ENCODE measurements at places on chromosomes 3 and 15.
A peak's percentile ranks its signal among the peaks of the same experiment; 100 is the strongest.

GRCh38 chr3:30084971-30085403 is 521.4 kb upstream of the TGFBR2 start:
- no peak for DNase-seq

- DNase-seq = no peak
These were observed 27.4 kb downstream of the MAP6D1 start for GRCh38 chr3:183797996-183798395.

- no peak for DNase-seq
These were observed 14.7 kb downstream of the CHD2 start for GRCh38 chr15:92914768-92915221.

DNA sequence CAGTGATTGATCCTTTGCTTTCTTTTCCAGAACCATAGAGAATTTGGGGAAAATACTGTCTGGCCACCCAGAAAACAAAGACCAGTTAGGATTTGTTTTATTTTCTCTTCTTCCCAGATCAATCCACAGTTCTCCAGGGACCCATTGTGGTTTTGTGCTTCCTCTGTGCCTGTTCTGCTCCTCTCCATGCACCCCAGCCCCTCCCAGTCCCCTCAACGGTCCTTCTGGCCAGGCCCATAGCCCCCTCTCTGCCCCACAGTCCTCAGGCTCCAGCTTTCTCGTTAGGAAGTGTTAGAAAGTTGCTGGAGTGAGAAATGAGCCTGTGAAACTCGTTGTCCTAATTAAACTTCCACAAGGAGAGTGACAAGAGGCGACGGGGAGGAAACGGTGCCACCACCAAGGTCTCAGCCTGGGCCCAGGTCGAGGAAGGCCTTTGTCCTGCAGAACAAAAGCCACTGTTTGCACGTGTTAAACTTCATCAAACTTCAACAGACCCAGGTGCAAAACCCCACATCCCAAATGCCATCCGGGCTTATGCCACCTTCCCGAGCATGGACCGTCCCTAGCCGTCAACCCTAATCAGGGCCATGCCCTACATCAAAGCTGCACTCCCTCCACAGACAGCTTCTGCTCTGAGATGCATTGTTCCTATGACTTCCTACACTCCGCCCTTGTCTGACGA is 18.7 kb upstream of the ALDH1A3 start:
- no peak for DNase-seq

DNA sequence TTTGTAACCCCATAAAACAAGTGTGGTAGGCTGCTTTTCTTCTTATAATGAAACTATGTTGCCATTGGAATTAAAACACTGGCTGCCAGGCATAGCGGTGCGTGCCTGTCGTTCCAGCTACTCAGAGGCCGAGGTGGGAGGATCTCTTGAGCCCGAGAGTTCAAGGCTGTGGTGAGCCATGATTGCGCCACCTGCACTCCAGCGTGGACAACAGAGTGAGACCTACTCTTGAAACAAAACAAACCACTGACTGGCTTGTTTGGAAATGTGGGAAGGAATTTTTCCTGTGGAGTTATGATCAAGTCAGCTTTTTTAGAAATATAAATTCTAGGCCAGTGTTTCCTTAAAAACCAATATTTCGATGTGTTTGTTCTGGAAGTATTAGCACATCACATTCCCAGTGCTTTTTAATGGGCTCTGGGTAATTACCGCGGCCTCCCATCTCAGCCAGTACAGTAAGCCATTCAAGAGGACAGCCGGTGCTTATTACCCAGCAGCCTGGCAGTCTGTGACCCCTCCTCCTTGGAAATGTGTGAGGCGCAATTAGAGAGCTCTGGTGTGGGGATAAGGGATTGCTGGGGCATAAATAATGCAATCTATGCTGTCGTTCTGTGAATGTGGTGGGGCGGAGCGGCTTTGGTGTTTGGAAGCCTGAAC is 58.3 kb upstream of the TRAK1 start:
- DNase-seq = no peak

GRCh38 chr15:76116138-76116885 is 56.5 kb downstream of the TMEM266 start:
- DNase-seq = no peak

- DNase-seq = no peak
These were observed 51.8 kb downstream of the IQSEC1 start for GRCh38 chr3:13021141-13022114.

GRCh38 chr3:116492379-116492778 is 47.1 kb upstream of the LSAMP start:
- DNase-seq = no peak

GRCh38 chr15:72237853-72238224 is 6.8 kb upstream of the PKM start:
- DNase-seq = no peak

DNA sequence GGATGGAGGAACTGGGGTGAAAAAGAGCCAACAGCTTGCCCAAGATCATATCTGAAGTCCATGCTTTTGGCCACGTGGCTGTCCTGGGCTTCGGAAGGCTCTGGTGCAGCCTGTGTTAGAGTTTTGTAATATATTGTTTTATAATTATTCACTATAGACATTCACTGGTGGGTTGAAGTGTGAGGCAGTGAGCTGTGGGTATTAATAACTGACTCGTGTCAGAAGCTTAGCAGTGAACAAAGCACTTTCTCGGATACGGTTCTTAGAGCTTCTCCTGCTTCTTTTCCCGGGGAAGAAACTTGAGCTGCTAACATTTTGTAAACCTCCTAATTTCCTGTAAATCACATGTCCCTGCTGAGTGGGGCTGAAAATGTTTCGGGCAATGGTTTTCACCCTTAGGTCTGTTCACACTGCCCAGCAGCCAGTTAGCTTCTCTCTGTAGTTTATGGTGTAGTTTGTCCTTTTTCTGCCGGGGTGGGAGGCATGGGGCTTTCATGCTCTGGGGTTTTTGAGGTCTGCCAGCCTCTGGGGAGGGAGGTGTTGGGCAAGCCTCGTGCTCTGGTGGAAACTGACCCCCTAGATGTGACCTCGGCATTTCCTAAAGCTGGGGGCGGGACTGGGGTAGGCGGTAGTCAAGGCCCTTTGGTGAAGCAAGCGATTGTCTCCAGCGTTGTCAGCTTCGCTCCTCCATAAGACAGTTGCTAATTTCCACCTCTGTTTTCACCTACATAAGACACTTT is 1.7 kb downstream of the MRAS start:
- DNase-seq = no peak

GRCh38 chr3:155869691-155870090 is 759 bp upstream of the GMPS start:
- no peak for DNase-seq

GRCh38 chr15:70033529-70034140 is 64.1 kb downstream of the TLE3 start:
- DNase-seq = peak; percentile 83

GRCh38 chr15:51403072-51403878 is 61.8 kb downstream of the GLDN start:
- DNase-seq = no peak

DNA sequence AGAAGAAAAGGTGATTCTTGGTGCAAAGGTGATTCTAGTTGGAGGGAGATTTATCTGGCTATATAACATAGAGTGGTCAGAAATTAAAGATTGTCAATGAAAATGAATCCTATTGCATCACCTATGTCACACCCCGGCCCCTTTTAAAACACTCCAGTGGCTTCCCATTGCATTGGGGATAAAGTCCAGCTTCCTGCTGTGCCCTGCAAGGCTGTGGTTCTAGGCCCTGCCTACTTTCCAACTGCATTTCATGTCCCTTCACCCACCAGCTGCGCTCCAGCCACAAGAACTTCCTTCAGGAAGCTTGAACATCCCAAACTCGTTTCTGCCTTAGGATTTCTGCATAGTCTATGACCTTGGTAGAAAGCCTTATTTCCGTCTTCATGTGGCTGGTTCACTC is 118.7 kb upstream of the UMPS start:
- DNase-seq = no peak

- DNase-seq = no peak
These were observed 17.8 kb upstream of the UTS2B start for GRCh38 chr3:191348098-191348497.

- no peak for DNase-seq
These were observed 725.3 kb downstream of the SI start for GRCh38 chr3:164352991-164353390.

- no peak for DNase-seq
These were observed 578.8 kb downstream of the ROBO2 start for GRCh38 chr3:77618686-77619085.

Measured in upper lobe of left lung (tissue), 6 donors.